ENCODE measurements at places on chromosomes 3 and 15.

DNA sequence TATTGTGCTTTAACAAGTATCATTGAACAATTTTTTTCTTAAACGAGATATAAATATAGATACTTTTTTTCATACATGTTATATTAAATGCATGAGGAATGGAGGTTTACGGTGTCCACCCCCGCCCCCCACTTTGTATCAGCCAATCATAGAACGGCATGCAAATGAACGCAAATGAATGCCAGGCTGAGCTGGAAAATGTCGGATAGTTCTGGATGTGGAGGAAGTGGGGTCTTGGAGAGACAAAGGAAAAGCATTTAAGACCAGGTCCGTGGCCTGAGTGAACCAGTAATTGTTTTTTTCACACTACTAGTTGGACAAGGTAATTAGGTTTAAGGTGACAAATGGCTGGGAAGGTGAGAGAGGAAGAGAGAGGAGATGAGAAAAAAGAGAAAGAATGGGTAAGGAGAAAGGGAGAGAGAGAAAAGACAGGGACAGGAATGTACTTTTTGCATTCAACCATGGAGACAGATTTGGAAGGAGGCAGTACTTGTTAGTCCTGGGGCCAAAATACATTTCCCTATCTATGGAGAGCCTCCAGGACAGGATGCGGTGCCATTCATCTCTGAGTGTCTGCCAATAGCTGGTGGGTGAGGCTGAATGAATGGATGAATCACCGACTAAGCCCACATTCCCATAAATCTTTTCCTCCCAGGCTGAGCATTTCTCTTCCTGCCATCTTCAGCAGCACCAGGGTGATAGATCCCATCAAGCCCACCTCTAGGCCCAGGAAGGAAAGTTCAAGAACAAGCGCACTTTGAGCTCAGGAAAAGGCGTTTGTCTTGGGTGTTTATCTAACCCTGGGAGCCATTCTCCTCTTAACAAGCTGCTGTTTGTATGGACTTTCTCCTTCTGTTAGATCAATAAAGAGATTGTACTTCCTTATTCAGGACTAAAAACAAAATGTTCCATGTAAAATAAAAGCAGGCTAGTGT is 1.4 kb upstream of the RAD18 start:
- DNase-seq, result no peak

GRCh38 chr15:93900476-93901400 is 330.6 kb upstream of the MCTP2 start:
- DNase-seq, result no peak

GRCh38 chr3:185796431-185797107 is 28.3 kb downstream of the IGF2BP2 start:
- DNase-seq, result peak; percentile 34

DNA sequence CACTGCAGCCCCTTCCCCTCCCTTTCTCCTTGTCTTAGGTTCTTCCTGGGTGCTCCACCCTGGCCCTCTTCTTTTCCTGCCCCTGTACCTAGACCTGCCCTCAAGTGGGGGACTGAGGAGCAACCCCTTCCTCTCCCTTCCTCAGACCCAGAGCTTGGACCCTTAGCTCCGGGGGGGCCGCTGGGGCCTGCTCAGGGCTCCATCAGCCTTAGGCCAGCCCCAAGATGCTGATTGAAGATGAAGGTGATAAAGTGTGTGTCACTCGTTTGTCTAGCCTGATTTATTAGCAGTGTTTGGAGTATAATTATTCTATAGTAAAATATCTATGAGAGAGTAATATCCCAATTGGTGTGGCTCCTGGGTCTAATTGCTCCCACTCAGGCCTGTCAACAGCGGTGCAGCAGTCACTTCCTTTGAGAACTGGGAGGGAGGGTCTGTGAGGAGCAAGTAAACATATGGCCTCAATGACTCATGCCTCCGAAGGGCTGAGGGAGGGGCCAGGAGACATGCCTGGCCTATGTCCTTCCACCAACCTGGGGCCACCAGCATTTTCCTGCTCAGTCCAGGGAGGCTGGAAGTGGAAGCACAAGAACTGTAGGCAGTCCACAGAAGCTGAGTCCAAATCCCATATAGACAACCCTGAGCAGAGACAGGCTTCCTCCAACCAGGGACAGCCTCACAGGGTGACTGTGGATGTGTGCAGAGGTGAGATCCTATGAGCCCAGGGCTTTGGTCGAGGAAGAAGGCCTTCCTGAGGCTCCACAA is 123.2 kb downstream of the DNAJB8 start:
- DNase-seq, result peak; percentile 68

DNA sequence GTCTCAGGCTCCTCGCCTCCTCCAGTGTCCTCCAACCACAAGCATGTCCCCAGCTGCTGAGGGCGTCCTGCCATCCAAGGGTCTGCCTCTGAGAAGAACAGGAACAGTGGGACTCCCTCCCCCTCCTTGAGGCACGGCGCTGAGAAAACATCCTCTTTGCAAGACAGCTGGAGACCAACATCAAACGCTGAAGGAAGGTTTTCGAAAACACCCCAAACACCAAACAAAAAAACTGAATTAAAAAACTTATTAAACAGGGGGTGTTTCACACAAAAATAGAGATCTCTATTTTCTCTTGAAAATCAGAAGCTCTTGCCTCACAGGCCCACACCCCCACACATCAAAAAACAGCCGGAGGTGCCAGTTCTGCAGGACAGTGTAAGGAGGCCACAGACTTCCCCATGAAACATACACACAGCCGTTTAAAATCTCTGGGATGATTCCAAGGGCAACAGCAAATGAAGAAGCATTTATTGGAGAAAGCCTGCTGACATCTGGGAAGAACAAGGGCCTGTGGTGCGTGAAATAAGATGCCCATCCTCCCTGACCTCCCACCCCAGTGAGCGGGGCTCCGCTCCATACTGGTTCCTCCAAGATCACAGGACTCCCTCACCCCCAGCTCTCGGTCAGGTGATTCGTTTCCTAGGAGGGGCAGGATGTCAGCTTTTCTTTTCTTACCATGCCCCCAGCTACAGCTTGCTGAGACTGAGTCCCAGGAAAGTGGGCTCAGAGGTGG is 71.3 kb downstream of the NUP210 start:
- no peak for DNase-seq

DNA sequence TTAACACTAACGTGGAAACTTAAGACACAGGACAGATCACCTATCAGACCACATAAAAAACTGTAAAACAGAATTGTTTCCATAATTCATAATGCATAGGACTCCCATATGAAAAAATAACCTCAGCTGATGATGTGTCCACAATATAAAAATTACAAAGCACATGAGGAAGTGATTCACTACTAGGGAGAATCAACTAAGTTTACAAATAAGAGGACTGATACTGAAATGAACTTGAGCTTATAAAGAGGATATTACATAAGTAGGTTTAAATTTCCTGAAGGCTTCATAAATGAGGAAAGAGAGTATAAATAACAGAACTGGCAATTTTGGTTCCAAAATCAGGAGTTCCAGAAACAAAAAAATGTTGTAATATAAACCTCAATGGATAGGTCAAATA is 111.9 kb downstream of the SAMMSON start:
- DNase-seq, result no peak

DNA sequence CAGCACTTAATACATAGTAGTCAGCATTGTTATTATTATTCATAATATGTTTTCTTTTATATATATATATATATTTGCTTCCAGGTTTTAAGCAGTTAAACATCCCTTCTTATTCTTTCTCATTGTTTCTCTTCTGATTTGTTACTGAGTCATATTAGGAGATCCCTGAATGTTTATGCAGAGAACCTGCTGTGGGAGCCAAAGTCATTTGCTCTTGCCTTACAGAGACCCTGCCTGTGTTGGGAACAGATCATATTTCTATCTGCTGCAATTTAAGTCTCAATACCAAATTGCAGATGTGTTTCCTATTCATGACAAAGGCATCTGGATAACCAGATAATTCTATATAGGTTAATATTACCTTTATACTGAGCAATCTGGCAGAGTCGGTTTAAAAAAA is 323.0 kb upstream of the UMPS start:
- DNase-seq, result no peak
